Activated CD4-positive, alpha-beta T cell treated with anti-CD3 and anti-CD28 coated beads for 36 hours (primary cell): ENCODE measurements at places on chromosomes 1 and 21.

- DNase-seq, result no peak
Observed at GRCh38 chr1:202221911-202222909, 28.6 kb downstream of the LGR6 start.

DNA sequence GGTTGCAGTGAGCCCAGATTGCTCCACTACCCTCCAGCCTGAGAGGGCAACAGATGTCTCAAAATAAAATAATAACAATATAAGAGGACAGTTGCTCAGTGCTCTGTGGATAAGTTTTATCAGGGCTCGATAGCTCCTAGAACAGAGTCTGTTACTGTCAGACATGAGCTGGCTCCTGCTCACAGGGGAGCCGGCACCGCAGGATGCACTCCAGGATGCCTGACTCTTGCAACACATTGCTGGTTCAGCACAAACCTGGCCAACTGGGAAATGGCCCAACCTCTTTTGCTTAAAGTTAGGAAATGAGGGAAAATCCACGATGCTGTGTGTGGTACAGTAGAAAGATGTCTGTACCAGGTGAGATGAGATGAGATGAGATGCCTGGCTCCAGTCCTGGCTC lies 5.8 kb upstream of the CTSE start:
- no peak for DNase-seq

GRCh38 chr1:173960625-173961024 lies 43.5 kb upstream of the SERPINC1 start:
- DNase-seq, result no peak

GRCh38 chr1:88984569-88984968 lies 7.9 kb downstream of the KYAT3 start:
- DNase-seq, result no peak

DNA sequence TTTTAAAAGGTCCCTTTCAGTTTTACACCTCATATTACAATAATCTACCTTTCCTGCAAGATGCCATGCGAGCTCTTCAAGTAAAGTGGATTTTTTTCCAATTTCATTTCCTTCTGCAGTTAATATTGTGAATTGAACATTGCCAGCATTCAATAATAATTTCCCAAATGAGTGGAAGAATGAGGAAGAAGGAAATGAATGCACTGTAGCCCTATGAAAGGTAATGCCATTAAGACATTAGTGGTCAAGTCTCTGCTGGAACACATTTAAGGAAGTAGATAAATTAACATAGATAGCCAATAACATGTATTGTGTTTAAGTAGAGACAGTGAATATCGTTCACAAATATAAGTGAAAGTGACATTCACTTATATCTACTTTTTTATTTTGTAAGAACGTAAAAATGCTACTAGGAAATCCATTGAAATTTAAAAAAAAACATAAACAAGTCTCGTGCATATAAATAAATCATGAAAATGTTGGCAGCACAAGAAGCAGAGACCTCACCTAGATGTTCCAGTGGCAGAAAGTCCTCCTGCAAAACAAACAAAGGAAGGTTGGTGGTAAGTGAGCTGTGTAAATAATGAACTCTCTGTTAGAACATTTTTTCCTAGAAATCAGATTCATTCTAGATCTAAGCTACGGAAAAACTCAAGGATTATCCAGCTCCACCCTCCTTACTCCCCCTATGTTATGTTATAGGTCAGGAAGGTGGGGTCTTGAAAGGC lies 17.7 kb downstream of the FCRL3 start:
- no peak for DNase-seq

- DNase-seq, result no peak
Observed at GRCh38 chr1:209265301-209265700, 318.2 kb upstream of the CAMK1G start.

GRCh38 chr1:39996396-39997004 lies 41.6 kb downstream of the MFSD2A start:
- DNase-seq, result no peak

- DNase-seq, result no peak
Observed at GRCh38 chr1:98126740-98127139, 205.9 kb upstream of the DPYD start.

DNA sequence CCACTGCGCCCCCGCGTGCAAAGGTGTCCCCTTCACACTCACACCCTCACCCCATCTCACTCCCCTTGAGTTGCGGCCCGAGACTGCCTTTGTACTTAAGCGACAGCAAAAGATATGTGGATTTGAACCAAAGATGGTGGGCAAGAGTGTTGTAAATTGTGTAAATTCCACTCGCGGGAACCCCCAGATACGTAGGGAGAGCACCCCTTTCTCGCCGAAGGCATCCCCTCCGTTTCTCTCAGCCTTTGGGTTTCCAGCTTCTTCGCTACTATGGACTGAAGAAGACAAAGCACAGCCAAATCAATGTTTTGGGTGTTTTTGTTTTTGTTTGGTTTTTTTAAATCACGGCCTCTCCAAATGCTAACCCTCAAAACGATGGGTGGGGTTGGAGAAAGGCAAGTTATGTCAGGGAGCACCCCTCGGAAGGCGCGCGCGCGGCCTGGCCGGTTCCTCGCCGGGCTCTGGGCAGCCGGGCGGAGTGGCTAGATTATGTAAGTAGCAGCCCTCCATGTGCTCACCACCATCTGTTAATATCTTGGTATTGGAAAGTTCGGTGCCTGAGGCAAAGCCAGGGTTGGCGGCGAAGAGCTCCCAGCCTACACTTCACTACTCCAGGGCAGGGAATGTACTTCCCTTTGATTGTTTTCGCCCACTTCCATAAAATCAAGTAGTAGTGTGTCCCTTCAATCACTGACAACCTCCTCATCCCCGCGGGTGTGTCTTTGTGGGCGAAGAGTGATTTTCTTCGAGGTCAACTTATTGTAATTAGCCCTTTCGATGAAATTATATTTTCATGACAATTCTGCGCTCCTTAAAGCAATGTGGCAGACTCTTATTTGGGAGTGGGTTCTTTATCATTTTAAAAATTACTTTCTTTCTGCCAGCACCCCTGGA lies 4.0 kb upstream of the PROX1 start:
- no peak for DNase-seq

- DNase-seq, result no peak
Observed at GRCh38 chr1:184298440-184299405, 88.1 kb upstream of the C1orf21 start.

DNA sequence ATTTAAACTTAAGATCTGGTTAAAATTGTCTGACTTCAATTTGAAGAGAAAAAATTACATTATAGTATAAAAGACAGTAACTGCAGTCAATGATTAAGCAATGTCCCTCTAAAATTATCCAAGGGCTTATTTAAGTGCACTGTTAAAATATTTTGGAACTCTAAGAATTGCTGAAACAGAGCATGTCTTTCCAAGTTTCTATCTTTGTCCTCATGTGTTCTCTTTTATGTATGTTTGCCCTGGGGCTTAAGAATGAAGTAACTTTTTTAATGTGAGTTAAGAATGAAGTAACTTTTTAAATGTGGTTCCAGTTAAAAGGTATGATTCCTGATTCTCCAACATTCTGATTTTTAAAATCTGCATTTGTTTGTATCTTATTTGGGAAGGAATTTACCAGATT lies 69.0 kb upstream of the MARK1 start:
- no peak for DNase-seq

DNA sequence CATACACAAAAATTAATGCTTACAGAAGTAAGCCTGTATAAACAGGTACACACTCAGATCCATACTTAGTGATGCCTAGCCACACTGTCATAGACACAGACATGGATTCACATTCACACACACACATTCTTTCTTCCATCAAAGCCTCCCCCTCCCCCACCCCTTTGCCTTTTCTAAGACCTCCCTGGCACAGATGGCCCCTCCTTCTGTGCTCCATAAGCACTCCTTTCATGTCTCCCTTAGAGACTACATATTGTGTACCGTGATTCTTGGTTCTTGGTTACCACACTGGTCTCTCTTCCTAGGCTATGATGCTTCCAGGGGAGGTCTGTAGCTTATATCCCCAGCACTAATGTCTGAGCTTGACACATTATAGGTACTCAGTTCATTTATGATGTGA lies 2.0 kb upstream of the NHLH2 start:
- DNase-seq, result no peak

GRCh38 chr1:24955161-24955560 lies 25.1 kb upstream of the RUNX3 start:
- DNase-seq, result peak; percentile 89

DNA sequence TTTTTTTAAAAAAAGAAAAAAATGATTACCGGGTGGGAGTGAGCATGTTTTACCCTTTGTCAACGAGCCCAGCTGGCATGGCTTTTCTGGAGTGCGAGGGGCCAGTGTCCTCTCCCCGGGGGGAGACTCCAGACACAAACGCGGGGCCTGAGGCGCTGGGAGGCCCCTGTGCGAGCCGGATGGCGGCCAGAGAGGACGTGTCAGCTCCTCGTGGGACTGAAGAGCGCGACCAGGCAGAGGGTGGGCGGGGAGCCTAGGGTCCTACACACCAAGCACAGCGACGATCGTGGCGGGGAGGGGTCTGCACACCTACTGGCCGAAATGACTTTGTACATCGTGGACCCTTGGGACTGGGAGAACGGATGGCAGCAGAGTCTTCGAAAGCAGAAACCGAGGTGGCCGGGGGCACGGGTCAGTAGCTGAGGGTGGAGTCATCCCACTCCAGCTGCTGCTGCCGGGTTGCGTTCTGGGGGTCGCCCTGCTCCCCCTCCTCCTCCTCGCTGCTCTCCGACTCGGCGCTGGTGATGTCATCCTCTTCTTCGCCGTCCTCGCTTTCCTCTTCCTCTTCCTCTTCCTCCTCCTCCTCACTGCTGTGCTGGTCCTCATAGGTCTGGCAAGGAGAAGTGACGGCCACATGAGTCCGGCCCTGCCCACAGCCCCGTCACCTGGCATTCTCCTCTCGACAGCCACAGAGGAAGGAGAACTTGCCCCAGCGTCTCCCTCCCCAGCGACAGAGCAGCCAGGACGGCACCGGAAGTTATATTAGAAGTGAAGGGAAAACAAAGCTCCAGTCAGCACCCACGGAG lies 78.8 kb downstream of the PIK3CD start:
- DNase-seq, result no peak

DNA sequence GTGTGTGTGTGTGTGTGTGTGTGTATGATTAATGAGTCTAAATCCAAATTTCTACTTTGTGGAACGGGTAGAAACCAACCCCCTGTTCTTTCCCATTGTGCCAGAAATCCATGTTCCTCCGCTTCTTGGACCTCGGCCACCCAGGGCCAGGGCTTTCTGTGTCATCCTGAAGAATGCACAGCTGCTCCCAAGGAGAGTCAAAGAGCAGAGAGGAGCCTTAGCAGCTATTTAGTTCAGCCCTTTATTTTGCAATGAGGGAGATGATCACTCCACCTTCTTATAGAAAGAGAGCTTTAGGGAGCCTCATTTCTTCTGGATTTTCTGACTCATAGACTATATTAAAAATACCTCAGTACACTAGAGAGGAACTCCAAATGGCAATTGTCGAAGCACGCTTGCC lies 489.3 kb upstream of the VAMP3 start:
- no peak for DNase-seq

DNA sequence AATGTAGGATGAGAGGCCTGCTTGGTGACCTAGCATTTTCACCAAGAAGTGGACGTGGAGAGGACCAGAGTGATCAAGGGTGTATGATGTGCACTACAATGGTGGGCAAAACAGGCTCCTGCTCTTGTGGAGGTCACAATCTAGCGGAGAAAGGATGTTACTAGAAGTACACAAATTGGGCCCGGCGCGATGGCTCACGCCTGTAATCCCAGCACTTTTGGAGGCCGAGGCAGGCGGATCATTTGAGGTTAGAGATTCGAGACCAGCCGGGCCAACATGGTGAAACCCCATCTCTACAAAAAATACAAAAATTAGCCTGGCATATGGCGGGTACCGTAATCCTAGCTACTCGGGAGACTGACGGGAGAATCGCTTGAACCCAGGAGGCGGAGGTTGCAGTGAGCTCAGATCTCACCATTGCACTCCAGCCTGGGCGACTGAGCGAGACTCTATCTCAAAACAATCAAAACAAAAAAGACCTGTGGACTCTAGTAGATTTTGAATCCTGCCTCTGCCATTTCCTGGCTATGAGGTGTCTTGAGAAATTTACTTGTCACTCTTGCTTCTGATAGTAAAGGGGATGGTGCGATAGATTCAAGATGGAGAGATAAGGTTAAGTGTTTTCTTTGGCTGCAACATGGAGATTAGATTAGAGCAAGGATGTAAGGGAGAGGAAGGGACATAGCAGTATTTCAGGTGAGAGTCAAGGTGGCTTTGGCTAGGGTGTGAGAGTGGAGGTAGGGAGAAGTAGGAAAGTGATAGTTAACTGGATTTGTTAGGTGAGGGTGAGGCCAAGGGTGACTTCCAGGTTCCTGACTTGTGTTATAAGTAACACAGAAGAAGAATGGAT lies 7.1 kb downstream of the KLF18 start:
- no peak for DNase-seq

- no peak for DNase-seq
Observed at GRCh38 chr1:170164103-170164763, 18.5 kb downstream of the NTMT2 start.

- DNase-seq, result no peak
Observed at GRCh38 chr1:155479205-155479604, 83.4 kb downstream of the ASH1L start.

DNA sequence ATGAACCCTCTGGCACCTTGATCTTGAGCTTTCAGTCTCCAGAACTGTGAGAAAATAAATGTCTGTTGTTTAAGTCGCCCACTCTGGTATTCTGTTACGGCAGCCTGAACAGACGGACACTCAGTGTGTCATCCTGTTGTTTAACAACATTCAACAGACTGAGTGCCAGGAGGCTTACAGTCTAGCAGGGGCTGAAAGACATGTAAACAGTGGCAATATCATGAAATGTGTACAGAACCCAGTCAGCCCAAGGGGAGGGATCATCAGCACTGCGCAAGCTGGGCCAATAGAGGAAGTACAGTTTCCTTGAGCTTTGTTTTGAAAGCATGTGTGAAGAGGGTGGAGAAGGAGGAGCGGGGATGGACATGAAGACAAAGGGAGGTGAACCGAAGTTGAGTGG lies 13.6 kb downstream of the DIP2A start:
- DNase-seq, result no peak

- DNase-seq, result no peak
Observed at GRCh38 chr21:14376854-14377253, 6.1 kb downstream of the HSPA13 start.

DNA sequence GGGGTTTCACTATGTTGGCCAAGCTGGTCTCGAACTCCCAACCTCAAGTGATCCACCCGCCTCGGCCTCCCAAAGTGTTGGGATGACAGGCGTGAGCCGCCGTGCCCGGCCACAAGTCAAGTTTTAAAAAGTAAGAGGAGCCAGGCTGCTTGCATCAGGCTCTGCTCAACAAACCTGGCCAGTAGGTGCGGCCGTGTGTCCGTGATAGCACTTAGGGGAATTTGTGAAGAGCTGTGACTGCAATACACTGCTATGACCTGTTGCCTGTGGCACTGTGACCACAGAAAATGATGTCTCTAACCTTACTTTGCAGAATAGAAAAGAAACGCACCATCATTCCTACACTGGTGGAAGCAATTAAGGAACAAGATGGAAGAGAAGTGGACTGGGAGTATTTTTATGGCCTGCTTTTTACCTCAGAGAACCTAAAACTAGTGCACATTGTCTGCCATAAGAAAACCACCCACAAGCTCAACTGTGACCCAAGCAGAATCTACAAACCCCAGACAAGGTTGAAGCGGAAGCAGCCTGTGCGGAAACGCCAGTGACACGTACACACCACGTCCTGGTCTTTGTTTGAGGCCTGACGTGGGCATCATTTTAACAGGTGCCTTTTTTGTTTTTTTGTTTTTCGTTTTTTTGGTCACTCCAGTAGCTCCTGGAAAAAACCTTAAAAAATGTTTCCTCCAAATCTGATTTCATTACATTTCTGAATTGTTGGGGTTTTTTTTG lies 16.7 kb downstream of the C1orf174 start:
- DNase-seq, result no peak

GRCh38 chr1:115893545-115893944 lies 52.6 kb upstream of the NHLH2 start:
- DNase-seq, result no peak

- no peak for DNase-seq
Observed at GRCh38 chr1:208291923-208292711, 47.9 kb upstream of the PLXNA2 start.
